ENCODE measurements at places on chromosomes 5 and 9.

DNA sequence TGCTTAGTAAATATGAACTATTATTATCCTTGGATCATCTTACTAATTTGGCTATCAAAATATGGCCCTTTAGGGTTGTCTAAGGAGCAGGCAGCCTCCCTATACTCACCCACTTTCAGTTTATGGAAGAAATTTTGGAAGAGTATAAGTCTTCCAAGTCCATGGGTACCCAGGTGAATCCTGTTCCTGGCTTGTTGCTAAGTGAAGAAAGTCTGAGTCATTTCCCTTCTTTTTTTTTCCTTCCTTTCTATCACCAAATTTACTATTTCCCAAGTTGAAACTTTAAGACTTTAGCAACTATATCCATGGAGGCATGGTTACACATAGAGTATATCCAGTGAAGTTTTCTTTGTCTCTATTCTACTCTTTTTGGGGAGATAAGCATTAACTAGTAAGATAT lies 184.0 kb upstream of the ACTBL2 start:
- no peak for DNase-seq

- no peak for DNase-seq
These were observed 144.4 kb upstream of the IRX2 start for GRCh38 chr5:2895876-2896275.

GRCh38 chr9:31745886-31746285 lies 638.6 kb upstream of the ACO1 start:
- DNase-seq = no peak

DNA sequence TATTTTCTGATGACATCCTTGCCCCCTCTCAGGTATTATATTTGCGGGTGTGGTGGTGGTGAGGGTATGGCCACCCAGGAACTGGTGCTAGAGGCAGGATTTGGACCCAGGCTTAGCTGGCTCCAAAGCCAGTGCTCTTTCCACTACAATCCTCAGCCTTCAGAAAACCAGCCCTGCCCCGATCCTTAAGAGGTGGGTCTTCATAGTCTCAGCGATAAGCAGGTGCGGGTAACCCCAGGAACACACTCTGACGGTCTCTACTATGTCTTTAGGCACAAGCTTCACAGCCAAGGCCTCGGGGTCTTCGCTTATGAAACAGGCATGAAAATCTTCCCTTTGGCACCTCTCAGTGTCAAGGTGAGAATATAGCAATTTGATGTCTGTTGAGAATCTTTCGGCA lies 169.3 kb downstream of the FGF18 start:
- DNase-seq = no peak

DNA sequence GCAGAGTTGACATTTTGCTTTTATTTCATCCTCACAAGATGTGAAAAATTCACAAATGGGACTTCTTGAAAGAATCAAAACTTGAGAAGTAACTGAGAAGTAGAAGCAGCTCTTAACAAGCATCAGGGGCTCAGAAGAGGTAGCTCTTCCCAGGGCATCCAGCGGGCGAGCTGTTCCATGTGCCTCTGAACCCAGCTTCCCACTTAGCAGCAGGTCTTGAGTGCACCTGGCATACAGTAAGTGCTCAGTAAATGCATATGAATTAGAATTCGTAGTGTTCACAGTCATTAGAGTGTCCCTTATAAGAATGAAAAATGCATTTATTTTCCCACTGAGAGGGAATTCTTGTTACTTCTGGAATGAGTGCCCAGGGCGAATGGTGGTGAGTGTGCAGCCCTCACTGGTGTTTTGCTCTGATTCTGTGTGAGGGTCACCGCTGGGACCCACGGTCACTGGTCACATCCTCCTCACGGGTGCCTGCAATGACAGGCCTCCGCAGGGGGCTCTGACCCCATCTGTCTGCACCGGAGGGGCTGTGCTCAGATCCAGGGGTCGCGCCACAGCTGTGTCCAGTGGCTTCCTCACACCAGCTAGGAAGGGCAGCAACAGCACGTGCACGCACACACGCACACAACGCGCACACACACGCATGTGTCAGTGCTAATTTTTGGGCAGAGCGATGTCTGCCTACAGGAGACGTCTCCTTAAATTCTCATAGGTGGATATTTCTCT lies 26.9 kb downstream of the EXOC3 start:
- DNase-seq = no peak

DNA sequence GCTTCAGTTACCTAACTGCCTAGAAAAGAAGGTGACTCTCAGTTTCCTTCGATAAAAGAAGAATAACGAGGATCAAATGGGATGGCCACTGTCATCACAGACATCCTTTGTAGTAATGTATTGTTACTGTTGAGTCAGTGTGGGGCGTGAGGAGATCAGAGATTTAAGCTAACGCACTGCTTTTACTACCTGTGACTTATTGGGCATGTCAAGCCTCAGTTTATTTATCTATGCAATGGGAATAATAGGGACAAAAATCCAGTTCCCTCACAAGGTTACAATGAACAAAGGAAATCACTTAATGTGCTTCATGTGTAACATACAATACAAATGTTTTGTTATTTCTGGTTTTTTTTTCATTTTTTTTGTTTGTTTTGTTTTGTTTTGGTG lies 255 bp upstream of the TRPM6 start:
- DNase-seq = no peak
